NCI-H146 (cell line): ENCODE measurements at places on chromosomes 16 and 17.

DNA sequence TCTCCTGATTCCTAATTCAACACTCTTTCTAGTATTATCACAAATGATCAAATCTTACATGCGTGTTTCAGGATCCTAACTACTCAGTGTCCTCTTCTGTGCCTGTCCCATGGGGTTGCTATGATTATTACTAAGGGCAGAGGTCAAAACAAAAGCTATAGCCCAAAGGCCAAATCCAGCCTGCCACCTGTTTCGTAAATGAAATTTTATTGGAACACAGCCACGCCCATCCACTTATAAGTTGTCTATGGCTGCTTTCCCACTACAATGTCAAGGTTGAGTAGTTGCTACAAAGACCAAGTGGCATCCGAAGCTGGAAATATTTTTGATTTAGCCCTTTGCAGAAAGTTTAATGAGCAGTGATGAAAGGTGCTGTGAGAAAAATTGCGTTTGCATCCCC lies 336.6 kb downstream of the TMEM114 start:
- DNase-seq = no peak

DNA sequence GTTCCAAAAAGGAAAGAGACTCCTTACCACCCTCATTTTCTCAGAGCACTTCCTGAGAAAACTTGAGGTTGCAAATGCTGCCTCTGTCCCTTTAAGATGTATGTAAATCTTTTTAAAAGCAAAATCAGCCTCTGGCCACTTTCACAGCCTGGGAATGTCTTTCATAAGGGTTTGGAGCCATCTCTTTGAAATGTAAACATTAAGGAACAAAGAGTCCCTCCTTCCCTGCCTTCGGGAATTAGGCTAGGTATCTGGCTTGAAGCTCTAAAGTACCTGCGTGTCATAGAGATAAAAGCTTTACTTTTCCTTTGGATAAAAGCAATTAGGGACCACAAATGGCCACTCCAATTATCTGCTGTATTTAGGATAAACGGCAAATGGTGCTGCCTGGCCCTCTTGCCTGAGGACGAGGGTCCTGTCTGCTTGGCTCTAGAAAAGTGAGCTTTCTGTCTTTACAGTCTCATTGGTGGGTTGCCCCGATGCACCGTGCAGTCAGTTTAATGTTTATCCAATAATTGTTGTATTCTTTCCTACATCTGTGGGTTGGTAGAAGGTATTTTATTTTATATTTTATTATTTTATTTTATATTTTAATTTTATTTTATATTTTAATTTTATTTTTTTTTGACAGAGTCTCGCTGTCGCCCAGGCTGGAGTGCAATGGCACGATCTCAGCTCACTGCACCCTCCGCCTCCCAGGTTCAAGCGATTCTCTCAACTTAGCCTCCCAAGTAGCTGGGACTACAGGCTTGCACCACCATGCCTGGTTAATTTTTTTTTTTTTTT lies 23.9 kb downstream of the NLRC3 start:
- DNase-seq = peak; percentile 70

DNA sequence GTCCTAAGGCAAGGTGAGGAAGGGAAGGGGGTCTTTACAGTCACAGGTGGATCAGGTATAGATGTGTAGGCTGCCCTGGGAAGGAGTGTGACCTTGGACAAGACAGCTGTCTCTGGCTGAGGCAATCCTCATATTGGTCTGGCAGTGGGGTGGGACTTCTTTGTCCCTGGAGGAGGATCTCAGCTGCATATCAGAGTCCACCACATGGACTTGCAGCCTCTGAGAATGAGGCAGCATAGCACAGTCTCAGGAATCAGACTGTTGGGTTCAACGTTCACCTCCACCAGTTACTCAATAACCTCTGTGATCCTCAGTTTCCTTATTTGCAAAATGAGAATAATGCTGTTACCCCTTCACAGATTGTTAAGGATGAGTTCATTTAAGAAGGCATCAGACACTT lies 33.4 kb downstream of the ACSM2A start:
- no peak for DNase-seq

- no peak for DNase-seq
Observed at GRCh38 chr17:73705594-73705993, 61.3 kb upstream of the SDK2 start.

DNA sequence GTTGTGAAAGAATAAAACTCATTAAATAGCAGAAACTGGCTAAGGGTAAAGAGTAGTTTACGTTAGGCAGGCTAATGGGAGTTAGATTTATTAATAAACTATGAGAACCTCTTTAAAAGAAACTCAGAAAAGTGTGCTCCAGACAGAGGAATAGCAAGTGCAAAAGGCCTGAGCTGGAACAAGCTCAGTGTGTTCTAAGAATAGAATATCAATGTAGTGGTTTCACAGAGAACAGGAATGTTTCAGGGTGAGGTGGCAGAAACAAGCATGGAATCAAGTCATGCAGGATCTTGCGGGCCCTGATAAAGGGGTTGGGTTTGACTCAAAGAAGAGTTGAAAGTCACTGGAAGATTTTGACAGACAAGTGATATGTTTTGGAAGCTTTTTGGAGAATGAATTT lies 164.0 kb upstream of the HS3ST3A1 start:
- DNase-seq = no peak

DNA sequence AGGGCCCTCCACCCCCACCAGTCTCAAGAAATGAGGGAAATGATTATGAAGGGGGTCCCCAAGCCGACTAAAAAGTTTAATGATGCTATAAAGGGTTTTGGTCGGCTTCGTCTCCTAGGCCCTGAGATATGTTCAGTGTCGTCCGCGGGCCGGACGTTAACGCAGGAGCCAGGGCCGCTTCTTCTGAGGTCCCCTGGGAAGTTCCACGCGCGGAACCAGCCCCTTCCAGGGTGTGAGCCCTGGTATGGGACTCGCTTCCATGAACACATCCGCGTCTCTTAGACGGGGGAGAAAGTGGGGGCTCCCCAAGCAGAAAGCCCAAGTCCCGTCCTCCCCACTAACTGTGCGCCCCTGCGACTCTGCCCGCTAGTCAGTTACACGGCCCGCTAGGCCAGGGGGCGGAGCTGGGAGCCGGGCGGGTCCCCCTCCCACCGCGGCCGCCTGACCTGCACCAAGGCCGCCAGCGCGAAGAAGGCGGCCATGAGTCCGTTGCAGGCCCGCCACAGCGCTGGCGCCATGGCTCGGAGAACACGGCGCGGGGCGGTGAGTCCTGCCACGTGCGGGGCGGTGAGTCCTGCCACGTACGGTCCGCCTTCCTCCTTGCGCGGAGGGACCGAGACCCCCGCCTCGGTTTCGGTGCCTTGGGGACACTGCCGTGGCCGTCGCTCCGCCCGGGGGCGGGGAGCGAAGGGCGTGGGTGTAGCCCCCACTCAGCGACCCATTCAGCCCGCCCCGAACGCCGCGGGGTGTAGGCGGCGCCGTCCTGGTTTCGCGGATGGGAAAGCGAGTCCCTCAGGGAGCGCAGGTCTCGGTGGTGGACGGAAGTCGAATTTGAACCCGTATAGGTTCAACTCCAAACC lies at the start of gene TMEM220:
Gene TMEM220, minus strand, starts transcription at position 690 of the 860 bp plus-strand sequence. Its CDS starts 172 bp downstream, at position 518.
- no peak for DNase-seq

DNA sequence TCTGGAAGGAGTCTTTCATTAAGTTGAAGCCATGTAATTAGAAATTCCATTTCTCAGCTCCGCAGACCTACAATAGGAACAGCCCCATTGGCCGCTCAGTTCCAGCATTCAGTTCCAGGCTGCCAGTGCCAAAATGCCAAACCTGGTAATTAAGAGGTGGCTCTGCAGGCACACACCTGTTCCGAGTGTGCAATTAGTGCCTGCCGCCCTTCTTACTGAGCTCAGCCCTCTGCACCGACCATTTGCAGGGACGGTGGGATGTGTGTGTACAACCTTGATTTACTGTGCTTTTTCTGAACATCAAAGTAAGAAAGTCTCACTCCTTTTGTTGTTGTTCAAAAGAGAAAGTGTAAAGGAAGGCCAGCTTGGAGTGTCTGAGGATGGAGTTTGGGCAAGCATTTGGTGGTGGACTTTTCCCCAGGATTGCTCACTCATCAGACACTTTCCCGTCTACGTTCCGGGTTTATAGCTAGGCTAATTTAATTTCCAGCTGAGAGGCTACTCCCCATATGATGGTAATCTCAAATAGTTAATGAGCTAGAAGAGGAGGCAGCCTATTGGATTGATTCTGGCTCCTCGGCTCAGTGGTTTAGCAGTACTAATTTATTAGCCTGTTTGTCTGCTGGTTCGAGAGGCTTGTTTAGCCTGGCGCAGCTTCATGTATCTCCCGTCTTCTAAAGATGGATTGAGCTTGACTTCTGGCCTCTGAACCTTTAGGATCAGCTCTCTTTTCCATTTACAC lies 20.0 kb downstream of the HS3ST3B1 start:
- no peak for DNase-seq

GRCh38 chr16:27859020-27859419 lies 204.5 kb downstream of the GSG1L start:
- DNase-seq = no peak

DNA sequence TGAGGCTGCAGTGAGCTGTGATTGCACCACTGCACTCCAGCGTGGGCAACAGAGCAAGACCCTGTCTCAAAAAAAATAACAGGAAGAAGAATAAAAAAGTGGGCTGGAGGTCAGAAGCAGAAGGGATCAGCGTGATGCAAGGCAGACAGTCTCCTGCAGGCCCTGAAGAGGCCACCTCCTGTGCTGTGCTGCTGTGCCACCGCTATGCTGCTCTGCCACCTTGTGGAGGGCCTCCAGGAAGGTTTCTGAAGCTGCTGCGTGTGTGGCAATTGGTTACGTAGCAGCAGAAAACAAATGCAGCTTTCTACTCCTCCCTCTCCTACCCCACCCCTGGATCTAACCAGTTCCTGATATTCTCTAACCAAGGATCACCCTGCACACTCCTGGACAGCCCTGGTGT lies 815.5 kb downstream of the KCNJ18 start:
- DNase-seq = peak; percentile 3

- DNase-seq = no peak
Observed at GRCh38 chr16:84739349-84740124, 39.7 kb downstream of the USP10 start.

GRCh38 chr16:57632568-57632967 lies 4.1 kb downstream of the ADGRG1 start:
- no peak for DNase-seq

DNA sequence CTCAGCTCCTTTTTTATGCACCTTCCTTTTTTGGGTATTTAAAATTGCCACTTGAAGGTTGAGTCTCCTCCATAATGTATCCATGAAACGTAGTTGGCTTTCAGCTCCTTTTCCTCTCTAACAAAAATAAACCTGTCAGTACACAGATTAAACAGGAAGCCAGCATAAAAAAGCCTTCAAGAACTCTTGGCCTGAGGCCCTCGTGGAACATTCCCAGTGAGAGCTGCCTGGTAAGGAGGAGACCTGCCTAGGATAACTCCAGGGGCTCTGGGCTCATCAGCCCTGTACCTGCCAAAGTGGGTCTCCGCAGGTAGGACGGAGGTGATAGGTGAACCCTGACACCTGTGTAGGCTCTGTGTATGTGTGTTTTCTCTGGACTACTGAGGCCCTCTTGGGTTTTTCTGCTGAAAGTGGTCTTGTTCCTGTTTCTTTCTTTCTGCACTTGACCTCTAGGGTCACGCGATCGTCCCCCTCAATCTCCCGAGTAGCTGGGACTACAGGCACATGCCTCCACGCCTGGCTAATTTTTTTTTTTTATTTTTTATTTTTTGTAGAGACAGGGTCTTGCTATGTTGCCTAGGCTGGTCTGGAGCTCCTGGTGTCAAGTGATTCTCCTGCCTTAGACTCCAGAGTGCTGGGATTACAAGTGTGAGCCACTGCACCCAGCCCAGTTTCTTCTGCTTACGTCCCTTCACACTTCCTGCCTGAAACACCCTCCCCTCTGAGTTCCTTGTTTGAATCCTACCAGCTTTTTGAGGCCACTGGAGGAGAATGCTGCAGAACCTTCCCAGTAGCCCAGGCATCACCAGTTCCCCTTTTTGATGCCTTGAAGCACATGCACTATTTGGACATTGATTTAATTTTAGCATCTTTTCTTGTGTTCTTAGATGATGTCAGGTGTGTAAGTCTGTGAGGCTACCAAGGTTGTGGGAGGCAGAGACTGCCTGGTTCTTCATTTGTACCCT lies 9.8 kb downstream of the PGS1 start:
- DNase-seq = no peak

DNA sequence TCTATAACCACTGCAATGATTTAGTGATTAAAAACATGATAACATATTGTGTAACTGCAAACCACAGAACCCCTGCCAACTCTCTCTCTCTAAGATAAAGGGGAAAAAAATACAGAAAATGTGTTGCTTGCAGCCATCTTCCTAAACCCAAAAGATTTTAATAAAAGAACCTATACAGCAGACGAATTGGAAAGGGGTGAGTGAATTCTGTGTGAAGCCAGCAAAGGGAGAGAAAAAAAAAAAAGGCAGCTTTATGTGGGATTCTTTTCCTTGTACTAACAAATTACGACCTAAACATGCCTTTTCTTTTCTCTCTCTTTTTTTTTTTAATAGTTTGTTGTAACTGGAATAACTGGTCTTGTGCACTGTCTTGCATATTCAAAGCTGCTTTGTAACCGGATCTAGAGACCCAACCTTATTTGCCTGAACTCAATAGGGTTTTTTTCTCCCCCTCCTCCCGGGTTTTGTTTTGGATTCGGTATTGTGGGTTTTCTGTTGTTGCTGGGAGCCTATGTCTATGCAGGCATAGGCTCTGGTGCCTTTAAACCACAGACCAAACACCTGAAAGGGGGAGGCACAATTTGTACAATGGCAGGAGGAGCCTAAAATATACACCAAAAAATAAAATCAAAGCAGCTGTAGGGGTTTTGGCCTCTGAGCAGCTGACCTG lies 7.0 kb upstream of the ZFHX3 start:
- no peak for DNase-seq

GRCh38 chr17:27475070-27475673 lies 18.9 kb downstream of the KSR1 start:
- DNase-seq = peak; percentile 26

GRCh38 chr16:76428858-76429257 lies 151.7 kb downstream of the CNTNAP4 start:
- no peak for DNase-seq

GRCh38 chr17:48160177-48161081 lies 52.9 kb downstream of the SNX11 start:
- DNase-seq = peak; percentile 99

DNA sequence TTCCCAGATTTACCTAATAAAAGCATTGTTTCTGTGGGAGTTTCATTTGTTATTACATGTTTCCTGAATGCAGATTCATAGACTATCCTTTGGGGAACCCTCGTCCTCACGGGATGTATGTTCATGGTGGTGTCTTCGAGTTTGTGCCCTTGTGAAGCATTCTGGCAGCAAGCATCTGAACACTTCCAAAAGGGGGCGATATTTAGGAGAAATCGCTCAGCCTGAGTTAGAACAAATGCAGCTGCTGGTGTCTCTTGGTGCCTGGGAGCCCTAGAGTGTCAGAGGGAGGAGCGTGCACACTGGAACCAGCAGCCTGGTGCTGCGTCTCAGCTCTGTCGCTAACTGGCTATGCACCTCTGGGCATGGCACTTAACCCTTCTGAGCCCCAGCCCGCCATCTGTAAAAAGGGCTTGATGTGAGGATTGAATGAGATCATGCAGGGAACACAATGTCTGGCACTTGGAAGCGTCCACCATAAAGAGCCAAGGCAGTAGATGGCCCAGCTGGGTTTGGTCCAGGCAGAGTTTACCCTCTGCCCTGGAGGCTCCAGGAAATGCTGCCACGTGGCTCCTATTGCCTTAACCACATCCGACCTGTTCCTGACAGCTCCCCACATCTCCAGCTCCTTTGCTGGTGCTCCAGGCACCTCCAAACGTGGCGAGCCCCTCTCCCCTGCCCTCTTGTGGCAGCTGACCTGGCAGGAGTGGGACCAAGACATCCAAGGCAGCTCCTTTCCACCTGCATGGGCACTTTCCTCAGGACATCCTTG lies 25.0 kb upstream of the C16orf78 start:
- DNase-seq = no peak
